NCI-H146 (cell line): ENCODE measurements at places on chromosomes 11 and 22.

DNA sequence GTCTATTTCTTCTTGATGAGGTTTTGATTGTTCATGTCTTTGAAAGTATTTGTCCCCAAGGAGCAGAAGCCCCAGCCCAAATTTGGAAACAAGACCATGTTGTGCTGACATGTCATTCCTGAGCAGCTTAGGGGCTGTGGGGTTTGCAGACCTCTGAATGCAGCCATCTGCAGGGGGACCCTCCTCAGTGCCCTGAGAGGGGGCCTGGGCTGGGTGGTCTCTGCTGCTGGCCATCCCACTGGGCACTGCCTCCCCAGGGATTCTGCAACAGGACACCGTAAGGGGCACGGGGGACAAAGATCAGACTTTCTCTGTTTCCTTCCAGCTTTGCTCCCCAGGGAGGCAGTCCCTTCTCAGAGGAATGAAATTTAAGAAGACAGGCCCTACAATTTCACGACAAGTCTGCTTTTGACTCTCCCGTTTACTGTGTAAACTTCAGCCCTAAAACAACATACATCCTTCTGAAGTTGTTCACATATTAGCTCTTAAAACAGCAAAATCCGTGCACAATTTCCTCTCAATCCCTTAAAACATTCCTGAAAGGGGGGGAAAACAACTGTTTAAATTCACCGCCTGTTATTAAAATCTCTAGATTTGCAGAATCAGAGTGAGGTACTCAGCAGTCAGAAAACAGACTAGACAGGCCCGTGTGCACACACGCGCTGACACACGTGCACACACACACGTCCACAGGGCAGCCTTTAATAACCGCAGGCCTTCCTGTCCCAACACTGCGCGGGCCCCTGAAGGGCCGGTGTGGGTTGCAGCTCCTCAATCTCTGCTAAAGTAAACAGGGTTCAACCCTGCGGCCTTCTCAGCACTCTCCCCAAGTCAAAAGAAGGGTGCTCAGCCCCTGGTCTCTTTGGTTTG, 109.8 kb downstream of the KCNQ1 start:
- DNase-seq, result no peak

DNA sequence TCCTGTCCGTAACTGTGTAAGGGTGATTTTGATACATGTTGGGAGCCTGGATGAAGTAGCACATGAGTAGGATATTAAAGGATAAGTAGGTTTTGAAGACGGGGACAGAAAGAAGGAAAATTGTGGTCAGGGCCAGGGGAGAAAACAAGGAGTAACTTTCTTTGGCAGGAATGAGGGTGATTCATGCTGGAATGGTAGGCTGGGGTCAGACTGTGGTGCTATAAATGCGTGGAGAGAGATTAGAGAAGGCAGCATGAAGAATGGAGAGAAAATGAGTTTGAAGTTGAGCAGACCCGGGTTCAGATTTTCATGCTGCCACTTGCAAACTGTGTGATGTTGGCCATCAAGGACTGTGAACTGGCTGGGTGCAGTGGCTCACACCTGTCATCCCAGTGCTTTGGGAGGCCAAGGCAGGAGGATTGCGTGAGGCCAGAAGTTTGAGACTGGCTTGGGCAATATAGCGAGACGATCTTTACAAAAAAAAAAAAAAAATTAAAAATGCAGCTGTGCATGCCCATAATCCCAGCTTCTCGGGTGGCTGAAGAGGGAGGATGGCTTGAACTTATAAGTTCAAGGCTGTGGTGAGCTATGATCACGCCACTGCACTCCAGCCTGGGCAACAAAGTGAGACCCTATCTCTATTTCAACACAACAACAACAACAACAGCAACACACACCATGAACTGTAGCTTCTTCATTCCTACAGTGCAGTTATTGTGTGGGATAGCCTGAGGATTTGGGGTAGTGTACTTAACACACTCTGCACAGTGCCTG, 22.3 kb downstream of the ZBTB16 start:
- DNase-seq, result no peak

DNA sequence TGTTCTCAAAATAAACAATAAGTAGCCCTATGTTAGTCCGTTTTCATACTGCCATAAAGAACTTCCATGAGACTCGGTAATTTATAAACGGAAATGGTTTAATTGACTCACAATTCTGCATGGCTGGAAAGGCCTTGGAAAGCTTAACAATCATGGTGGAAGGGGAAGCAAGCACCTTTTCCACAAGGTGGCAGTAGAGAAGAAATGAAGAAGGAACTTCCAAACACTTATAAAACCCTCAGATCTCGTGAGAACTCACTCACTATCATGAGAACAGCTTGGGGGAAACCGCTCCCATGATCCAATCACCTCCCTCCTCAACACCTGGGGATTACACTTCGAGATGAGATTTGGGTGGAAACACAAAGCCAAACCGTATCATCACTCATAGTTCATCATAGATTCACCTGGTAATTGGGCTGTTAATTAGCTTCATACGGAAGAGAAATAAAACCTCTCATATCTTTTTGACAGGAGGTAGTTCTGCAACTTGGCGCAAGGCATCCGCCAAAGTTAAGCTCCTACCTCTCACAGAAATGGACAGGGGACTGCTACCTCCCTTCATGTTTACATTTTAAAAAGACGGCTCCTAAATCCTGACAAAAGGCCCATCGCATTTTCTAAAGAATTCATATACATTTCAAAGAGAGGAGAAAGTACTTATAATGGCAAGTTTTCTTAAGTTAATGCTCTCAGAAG, 49.0 kb downstream of the MUC15 start:
- DNase-seq, result peak; percentile 93

DNA sequence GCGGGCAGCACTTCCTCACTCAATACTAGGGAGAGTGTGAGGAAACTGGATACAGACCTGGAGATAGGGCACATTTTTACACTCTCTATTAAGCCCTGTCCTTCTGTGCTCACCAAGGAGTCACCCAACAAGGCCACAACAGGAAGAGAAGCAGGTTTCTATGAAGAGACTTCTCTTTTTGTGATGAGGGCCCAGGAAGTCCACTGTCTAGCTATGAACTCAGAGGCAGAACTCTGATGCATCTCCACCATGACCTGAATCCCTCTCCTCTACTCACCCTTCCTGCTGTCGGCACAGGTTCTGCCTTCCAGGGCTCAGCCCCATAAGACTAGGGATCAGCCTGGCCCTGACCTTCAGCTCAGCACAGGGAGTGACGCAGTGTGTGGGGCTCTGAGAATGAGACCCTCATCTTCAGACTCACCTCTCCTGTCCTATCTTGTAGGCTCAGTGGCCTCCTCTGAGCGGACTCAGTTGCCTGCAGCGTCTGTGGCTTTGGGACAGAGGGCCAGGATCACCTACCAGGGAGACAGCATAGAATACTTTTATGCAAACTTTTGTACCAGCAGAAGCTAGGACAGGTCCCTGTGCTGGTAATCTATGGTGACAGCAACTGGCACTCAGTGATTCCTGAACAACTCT, 49.3 kb upstream of the IGLL5 start:
- DNase-seq, result no peak

- no peak for DNase-seq
Measured at GRCh38 chr11:94928117-94928990, 45.0 kb downstream of the CWC15 start.

- DNase-seq, result no peak
Measured at GRCh38 chr11:57303280-57303989, 21.3 kb downstream of the TNKS1BP1 start.

GRCh38 chr11:64538501-64538951, 52.5 kb upstream of the SLC22A12 start:
- DNase-seq, result no peak

DNA sequence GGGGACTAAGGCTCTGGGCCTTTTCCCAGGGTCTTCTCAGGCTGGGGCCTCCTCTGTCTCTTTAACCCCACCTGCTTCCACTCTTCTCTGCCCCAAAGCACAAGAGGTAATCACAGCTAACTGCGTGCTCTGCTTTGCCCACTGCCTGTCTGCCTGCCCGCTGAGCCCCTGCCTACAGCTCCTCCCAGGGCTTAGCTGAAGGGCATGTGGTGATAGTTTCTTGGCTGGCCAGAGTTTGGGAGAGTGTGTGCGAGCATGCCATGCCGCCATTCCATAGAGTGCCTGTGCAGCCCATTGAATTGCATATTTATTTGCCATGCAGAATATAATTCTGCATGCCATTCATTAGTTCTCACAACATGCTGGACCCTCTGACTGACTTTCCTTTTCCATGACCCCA, 32.5 kb downstream of the PHLDB1 start:
- no peak for DNase-seq

DNA sequence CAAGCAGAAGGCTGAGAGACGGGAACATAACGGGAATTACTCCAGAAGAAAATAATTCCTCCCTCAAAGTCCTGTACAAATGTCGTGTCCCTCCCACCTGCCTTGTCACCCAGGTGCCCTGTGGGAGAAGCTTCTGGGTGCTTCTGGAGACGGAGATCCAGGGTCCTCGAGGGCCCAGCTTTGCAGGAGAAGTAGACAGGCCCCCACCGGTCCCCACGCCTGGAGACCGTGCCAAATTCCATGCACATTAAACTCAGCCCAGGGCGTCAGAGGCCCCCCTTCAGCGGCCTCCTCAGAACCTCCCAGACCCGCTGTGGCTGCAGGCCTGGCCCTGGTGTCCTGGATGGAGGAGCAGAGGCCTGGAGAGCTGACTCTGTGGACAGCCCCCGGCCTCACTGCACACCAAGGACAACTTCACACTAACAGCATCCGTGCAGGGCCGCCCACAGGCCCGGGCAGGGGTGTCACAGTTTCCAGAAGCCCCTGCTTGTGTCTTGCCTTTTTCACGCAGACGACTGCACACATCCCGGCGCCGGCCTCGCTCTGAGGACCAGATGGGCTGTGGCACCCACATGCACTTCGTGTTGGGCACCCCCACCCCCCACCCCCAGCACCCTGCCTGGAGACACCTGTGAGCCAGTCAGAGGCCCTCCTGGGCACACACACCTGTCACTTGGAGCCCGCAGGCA, 734.3 kb downstream of the BRD1 start:
- DNase-seq, result peak; percentile 80

- no peak for DNase-seq
Measured at GRCh38 chr22:45376703-45377102, 36.7 kb downstream of the SMC1B start.

- peak; percentile 31 for DNase-seq
Measured at GRCh38 chr11:19345848-19346681, 105.3 kb upstream of the E2F8 start.

DNA sequence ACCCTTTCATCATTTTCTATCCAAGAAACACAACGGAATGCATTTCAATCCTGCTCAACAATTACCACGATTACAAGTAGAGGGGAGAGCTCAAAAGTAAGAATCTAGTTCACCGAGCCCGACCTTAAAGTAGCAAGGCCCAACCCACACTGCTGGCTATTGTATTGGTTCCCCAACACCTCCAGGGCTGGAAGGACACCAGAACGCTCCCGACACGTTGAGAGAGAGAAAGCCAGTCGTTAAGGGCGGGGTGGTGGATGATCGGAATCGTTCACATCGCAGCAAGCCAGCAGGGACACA, 690 bp downstream of the CKAP5 start:
- DNase-seq, result peak; percentile 87

DNA sequence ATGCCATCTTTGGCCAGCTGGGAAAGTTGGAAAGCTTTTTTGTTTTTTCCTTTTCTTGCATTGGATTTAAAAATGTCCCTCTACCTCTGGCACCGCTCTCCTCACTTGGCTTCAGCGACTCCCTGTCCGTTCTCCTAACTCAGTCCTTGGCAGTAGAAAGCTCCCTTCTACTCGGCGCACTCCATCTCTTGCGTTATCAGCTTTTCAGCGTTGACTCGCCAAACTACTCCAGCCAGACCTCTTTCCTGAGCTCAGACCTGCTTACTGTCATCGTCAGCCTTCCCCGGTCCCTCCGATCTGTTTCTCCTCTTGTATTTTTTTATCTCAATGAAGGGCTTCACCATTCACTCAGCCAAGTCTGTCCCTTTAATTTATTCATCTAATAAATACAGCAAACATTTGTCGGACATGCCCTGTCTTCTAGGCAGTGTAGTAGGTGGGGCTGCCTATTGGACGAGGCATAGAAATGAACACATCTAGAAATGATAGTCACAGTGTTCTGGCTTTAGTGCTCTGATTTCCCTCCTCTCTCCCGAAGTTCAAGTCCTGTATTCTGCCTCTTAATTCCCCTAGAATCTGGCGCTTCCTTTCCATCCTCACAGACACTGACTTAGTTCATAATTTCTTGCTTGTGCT, 839 bp downstream of the CEP164 start:
- DNase-seq, result peak; percentile 27

DNA sequence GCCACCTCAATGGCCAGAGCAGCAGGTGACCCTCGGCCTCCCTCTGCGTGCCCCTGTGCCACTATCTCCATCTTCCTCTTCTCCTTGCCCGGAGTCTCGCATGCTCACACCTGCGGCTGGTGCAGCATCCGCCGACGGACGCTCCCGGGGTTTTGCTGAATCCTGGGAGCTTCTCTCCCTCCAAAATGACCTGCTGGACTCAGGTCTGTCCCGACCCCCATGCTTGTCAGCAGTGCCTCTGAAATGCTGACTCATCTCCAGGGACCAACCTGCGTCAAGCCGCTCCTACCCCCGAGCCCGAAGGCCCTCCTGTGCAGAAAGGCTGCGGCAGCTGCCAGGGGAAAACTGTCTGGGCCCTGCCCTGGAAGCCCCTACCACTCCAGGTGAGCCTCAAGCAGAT, 58.4 kb downstream of the CELSR1 start:
- no peak for DNase-seq

DNA sequence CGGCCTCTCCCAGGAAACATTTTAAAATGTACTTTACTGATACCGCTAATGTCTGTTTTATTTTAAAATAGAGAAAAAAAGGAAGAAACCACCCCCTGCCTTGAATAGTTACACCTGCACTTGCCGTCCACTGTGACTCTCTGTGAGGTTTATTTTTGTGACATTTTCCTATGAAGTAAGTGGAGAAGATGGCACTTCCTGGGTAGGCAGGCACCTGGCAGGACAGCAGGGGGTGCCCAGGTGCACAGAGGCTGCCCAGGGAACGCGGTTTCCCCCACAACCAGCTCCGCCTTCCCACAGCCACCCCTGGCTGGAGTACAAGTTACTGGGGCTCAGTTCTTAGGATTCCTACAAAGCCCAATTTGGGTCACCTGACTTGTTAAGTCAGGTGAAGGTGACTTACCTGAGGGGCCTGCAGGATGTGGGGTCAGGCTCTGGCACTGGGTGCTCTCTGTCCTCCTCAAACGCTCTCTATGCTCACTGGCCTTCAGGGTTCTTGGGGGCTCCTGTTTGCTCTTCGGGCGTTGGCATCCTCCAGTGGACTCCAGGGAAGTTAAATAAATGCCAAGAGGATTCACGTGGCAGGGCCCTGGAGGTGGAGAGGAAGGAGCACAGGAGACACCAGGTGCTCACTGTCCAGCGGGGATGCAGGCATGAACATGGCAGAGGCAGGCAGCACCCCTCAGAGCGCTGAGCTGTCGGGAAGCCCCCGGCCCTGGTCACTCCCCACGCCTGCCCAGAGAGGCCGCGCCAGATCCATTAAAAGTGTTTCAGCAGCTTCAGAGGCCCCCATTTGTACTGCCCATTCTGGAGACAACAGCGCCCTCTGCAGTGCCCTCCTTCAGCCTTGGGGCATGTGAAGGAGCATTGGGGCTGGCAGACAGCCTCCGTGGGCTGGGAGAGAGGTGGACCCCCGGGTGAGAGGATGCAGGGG, 1021.2 kb downstream of the TBC1D22A start:
- no peak for DNase-seq

- DNase-seq, result no peak
Measured at GRCh38 chr11:121670266-121670665, 217.5 kb upstream of the SORL1-AS1 start.
